Stimulated activated CD4-positive, alpha-beta T cell treated with anti-CD3 and anti-CD28 coated beads, Interleukin-1b, Interleukin-23, amount 100 ng/mL, for 1 hour (primary cell): ENCODE measurements at places on chromosomes 2 and 18.

GRCh38 chr2:36511858-36512603 lies 85.9 kb downstream of the FEZ2 start:
- DNase-seq = no peak

GRCh38 chr2:106563195-106563594 lies 76.0 kb downstream of the CD8B2 start:
- no peak for DNase-seq

DNA sequence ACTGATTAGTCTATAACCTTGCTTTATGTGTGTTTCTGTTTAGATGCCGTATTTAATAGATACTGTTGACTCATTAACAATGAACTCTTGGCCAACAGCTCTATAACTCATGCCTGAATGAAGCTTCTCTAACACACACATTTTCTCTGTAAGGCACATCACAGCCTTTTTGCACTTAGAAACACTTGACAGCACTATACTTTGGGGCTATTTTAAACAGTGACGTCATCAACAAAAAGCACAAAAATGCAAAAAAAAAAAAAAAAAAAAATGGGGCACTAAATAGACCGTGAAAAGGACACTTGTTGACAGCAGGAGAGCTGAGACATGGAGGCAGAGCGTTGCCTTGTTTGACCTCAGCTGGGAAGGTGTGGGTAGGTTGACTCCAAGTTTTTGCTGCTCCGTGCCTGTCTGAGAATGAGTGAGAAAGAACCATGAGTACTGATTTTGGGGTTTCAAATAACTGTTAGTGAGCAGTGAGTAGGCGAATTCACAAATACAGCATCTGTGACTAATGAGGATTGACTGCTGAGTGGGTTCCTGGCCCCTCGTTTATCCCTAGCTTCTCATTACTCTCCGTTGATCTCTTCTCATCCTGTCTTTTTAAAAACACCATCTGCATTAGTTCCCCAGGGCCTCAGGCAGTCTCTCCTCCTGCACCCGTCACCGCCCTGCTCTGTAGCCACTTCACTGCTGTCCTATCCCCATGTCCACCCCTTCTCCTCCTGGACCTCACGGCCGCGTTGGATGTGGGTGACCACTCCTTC lies 24.4 kb downstream of the SPP2 start:
- no peak for DNase-seq

DNA sequence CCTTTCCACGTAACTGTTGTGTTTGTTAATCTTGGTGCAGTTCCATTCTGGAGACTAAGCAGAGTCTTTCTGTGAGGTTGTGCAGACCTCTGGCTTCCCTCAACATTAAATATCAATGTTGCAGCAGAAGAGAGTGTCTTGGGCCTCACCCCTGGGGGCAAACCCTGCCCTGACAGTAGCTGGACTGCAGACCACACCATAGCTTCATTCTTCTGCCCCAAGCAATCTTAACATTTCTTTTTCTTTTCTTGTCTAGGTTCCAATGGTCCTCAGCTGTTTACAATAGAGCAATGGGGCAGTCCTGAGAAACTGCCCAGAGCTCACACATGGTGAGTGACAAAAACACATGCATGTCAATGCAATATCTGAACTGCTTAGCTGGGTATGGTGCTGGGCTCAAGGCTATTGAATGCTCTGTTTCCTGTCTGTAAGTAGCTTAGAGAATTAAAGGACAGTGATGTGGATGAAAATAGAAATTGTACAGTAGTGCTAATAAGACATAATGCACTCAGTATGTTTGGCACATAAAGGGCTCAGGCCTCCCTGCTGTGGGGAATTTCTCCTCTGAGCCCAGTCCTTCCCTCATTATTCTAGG lies 237.6 kb downstream of the ALPK2 start:
- no peak for DNase-seq

DNA sequence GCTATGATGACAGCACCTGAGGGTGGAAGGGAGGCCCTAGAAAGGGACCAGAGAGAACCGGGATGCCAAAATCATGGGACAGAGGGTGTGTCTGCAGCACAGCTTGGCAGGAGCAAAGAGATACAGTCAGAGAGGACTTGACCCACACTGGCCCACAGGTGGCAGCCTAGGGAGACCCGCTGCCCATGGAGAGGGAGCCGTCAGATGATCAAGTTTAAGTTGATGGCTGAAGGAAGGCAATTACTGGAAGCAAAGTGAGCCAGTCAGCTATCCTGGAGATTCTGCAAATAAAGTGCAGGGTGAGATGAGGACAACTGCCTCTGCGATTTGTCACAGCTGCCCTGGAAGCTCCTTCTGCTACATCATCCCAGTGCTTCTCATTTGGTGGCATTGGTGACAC lies 74.0 kb downstream of the CMPK2 start:
- DNase-seq = no peak

DNA sequence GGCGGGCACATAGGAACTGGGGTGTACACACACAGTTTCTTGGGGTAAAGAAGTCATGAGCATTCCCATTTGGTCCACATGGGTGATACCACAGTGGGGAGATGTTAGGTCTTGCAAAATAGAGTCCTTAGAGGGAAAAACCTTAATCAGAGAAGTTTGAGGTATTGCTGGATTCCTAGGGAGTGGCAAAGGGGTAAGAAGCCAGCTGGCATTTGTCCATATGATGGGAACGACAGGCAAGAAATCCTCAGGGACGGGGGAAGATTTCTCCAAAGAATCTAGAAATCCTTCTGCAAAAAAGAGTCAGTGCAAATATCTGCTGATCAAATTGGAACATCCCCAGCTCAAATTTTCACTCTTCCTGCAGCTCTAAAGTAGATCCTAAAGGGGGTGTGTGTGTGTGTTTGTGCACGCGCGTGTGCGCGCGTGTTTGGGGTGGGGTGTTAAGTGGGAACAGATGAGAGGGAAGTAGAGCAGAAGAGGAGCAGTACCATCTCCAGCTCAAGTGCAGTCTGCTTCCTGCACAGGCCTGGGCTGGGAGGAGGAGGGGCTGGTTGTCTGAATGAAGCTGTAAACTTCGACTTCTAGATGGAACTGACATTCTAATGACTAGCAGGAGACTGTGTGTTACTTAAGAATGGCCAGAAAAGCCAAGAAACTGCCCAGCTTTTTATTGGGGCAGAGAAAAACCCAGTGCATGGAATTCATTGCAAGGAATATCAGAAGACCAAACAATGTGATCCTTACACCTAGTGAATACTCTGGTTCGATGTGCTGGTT lies 168.0 kb downstream of the SPP2 start:
- no peak for DNase-seq

- no peak for DNase-seq
These were observed 201.2 kb downstream of the NOL4 start for GRCh38 chr18:34023471-34023870.

- DNase-seq = no peak
These were observed 312.2 kb downstream of the LRATD1 start for GRCh38 chr2:14944562-14945346.

GRCh38 chr2:86295066-86295465 lies 42.4 kb downstream of the REEP1 start:
- no peak for DNase-seq

DNA sequence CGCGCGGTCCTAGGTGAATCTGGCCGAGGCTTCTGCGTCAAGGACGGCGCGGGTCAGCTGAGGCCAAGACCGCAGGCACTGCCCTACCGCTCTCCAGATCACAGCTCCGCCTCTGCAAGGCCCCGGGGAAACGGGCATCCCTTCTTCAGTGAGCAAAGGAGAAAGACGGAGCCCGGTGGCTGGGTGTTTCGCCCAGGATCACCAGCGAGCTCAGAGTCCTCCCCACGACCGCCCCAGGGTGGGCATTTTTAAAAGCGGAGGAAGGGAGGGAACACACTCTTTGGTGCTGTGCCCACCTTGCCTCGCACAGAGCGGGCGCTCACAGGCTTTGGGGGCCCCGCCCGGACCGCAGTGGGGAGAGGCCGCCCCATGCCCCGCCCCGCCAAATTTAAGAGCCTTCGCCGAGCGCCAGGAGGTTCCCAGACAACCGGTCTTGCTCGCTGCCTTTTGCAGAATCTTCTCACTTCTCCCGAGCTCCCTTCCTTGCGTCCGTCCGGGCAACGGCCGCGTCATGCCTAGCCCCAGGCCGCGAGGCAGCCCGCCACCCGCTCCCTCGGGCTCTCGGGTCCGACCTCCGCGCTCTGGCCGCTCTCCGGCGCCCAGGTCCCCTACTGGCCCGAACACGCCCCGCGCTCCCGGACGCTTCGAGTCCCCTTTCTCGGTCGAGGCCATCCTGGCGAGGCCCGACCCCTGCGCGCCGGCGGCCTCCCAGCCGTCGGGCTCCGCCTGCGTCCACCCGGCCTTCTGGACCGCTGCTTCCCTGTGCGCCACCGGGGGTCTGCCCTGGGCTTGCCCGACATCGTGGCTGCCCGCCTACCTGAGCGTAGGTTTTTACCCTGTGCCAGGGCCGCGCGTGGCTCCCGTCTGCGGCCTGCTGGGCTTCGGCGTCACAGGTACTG lies at the start of gene NOTO:
NOTO (plus strand) TSS at position 419 of the 899 bp plus-strand sequence; CDS start at position 512, 93 bp downstream.
- no peak for DNase-seq

- no peak for DNase-seq
These were observed 38.9 kb downstream of the SYT4 start for GRCh38 chr18:43238429-43238828.

DNA sequence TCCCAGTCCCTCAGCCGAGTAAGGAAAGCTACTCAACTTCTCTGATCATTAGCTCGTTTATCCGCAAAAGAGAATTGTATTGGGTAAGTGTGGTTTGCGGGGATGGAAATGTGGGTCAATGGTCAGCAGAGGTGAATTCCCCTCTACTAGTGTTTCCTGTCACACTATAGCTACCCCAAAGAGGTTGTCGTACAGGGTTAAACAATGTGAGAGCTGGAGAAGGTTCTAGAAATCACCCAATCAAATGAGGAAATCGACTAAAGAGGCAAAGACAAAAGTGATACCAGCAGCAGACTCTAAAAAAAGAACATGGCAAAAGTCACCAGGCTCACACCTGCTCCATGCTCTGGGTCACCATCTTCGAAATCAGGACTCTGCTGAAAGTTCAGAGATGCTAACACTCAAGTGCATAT lies 144.7 kb upstream of the ITGA4 start:
- no peak for DNase-seq
